NCI-H2081 treated with DMSO at 0.1 percent for 48 hours (cell line): ENCODE measurements at places on chromosomes 7 and 10.

GRCh38 chr10:7317786-7318446, 92.9 kb downstream of the SFMBT2 start:
- DNase-seq = no peak

DNA sequence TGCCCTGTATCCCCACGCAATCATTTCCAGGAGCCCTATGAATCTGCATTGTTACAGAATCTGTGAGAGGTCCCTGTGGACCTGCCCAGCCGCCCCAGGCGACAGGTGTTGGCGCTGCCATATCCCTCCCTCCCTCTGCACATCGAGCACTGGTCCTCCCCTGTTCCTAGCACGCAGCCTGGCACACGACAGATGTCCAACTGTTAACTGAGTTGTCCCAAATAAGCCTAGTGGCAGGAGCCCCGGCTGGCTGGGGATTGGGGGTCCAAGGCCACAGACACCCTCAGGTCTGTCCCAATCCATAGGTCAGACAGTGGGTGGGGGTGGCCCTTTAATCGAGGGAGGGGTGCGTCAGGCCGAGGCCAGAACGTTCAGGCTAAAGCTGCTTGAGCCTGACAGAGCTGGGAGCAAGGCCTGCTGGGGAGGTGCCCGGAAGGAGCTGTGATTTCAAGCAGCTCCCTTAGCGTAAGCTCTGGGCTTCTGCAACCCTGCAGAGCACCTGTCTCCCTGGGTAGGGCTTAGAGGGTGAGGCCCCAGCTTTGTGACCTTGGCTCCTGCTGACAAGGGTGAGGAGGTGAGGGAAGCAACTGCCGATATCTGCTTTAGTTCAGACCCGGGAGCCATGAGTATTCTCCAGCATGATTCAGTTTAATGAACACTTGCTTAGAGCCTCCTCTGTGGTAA, 40.1 kb downstream of the ADRA2A start:
- DNase-seq = no peak

GRCh38 chr7:122182081-122182480, 38.0 kb upstream of the AASS start:
- no peak for DNase-seq

DNA sequence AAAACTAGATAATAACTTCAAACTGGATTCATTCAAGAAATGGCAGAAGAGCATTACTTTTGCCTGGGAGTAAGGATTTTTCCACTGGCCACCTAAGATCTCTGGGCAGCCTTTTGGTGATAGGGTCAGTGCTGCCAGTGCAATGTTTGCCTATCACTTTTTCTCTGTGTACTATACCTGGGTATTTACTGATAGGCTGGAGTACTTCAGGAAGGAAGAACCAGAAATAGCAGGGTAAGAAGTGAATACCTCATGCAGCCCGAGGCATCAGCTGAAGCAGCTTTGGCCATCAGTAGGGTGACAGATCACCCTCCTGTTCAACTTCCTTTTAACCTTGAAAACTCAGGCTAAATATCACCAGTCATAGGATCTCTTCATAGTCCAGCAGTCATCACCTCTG, 5.5 kb upstream of the PAPSS2 start:
- no peak for DNase-seq

GRCh38 chr10:113137941-113138685, 188.1 kb downstream of the TCF7L2 start:
- DNase-seq = no peak

- DNase-seq = no peak
These were observed 131.3 kb downstream of the AKR1D1 start for GRCh38 chr7:138207555-138207971.

GRCh38 chr7:130293521-130293920, 560 bp downstream of the CPA4 start:
- no peak for DNase-seq

GRCh38 chr10:54094321-54094720, 706.7 kb downstream of the PCDH15 start:
- no peak for DNase-seq

- no peak for DNase-seq
These were observed 900.6 kb downstream of the KCNMA1 start for GRCh38 chr10:76736815-76737618.

GRCh38 chr7:884191-885003, 8.0 kb downstream of the GET4 start:
- no peak for DNase-seq

DNA sequence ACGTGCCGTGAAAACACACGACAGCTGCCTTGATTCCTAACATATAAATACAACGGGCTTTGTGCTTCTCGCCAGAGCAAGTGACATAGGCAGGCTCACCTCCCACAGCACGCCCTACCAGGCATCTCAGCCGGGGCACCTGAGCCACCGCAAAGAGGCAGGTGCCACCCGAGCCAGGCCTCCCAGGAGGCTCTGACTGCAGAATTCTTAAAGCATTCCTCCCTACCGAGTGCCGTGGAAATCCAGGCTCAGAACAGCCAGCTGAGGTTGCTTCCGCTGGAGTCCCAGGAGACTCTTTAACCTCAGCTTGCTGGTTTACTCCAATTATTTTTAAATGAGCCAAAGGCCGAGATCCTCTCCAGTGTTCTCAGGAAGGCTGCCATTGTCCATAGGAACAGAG, 206.5 kb downstream of the USP6NL start:
- no peak for DNase-seq

- no peak for DNase-seq
These were observed 20.6 kb upstream of the TBXAS1 start for GRCh38 chr7:139808427-139808826.

DNA sequence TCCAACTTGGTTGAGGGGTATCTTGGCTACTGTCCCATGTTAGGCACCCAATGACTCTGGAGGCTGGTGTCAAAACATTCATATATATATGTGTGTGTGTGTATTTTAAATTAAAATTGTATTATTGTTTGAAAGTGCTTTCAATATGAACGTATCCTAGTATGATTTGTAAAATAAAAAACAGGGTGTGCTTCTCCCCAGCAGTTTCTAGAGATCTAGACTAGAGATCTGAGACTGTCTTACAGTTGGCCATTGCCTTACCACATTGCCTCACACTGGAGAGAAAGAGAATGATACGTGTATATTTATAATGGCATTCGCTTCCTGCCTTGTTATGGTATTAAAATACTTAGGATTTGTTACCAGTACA, 1.2 kb downstream of the BAG3 start:
- no peak for DNase-seq

DNA sequence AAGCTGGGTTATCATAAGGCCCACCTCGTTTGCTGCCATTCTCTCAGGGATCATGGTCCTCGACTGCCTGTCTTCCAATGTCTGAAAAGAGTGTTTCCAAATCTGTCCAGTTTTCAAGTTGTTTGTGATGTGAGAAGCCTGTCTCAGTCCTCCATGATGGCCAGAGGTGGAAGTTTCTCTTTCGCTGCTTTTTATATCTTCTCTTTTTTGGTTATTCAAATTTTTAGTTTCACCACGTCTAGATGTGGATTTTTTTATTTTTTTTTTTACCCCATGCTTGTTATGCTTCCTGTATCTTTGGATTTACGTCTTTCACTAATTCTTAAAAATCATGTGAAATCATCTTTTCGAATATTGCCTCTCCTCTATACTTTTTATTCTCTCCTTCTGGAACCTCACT, 6.1 kb upstream of the RBM33 start:
- DNase-seq = no peak

GRCh38 chr7:156236936-156237599, 403.5 kb upstream of the RNF32 start:
- DNase-seq = no peak

DNA sequence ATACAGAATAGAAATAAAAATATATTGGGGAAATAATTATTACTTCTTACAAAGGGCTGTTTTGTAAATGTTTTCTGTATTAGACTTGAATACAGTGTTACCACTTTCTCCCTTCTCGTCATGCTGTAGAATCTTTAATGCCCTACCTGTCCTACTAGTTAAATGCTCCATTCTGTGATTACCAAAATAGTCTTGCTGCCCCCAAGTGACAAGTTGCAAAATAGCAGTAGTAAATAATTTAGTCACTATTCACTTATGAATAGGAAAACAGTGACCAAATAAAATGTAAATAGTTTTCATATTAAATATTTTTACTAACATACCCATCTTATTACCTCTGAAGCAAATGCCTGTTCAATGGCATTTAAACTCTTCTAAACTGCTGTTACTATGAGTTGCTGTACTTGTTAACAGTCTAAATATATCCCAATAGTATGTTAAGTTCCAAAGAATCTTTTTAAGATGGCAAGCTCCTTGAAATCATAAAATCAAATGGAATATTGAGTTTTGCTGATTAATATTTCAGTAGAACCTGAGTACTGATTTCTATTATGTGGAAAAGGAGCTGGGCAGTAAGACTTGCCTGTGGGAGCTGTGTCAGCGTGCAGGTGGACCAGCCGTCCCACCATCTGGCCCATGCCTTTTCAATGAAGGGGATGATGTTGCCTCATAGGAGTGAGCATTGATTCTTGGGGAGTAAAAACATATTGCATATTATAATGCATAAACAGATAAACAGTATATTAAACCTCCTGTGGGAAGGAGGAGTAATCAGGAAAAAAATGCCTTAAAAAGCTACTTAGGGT, 18.1 kb upstream of the OIT3 start:
- no peak for DNase-seq

DNA sequence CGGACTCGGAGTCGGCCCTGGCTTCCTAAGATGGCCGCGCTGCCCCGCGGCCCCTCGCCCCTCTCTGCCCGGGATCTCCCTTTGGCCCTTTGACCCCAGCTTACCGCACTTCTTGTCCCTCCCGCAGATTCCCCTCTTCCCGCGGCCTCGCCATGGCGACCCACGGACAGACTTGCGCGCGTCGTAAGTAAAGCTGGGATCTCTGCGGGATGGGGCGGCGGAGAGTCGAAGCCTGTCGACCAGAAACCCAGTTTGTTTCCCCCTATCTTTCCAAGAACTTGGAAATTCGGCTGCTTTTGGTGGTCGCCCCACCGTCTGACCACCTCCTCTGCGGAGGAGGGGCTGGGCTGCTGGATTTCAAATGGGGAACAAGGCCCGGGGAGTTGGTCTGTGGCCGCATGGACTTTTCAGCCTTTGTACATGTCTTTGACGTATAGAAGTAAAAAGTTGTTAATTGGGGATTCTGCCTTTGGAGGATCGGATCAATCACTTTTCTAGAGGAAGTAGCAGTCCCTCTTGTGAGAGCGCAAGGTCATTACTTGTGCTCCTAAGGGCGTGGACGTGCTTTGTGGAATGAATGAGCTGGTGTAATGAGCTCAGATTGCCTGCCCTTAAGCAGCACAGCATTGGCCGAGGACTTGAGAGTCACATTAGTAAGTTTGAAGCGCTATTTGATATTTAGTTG, 553 bp downstream of the VDAC2 start:
- no peak for DNase-seq

GRCh38 chr10:86782701-86783418, 26.4 kb downstream of the BMPR1A start:
- DNase-seq = no peak

- DNase-seq = no peak
These were observed 976 bp downstream of the ABCF2 start for GRCh38 chr7:151225948-151226510.

DNA sequence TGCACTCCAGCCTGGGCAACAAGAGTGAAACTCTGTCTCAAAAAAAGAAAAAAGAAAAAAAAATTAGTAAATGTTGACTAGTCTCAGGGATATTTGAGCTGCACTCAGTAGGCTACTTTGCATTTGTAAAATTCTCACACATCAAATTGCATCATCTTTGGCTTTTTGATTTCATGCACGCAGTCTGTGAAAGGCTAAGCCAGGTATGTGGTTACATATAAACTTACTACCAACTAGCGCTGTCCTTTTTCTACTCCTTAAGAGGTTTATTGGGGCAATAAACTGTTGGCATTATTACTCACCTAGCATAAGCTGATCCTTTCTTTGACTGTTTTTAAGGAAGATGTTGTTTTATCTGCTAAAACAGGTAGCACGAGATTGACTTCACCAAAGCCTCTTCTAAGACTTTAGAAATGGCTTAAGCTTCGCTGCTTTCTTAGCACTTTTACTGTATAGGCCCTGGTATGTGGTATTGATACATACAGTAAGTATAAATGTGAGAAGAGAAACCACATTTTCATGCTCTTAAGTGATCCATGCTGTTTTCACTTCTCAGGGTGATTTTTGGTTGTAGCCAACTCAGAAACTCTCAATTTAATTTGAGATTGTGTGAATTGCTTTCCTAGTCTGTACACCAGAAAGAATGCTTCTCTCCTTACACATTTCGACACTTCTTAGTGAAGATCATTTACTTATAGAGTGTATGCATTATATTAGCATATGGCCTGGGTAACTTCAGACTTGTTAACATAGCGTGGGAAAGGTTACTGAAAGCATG, 323.9 kb downstream of the AUTS2 start:
- no peak for DNase-seq

- DNase-seq = no peak
These were observed 32.7 kb downstream of the DPY19L1 start for GRCh38 chr7:35004531-35005095.

GRCh38 chr7:37552030-37552429, 103.4 kb upstream of the ELMO1 start:
- DNase-seq = no peak

- no peak for DNase-seq
These were observed 98.3 kb downstream of the TMEM130 start for GRCh38 chr7:98771519-98771918.

DNA sequence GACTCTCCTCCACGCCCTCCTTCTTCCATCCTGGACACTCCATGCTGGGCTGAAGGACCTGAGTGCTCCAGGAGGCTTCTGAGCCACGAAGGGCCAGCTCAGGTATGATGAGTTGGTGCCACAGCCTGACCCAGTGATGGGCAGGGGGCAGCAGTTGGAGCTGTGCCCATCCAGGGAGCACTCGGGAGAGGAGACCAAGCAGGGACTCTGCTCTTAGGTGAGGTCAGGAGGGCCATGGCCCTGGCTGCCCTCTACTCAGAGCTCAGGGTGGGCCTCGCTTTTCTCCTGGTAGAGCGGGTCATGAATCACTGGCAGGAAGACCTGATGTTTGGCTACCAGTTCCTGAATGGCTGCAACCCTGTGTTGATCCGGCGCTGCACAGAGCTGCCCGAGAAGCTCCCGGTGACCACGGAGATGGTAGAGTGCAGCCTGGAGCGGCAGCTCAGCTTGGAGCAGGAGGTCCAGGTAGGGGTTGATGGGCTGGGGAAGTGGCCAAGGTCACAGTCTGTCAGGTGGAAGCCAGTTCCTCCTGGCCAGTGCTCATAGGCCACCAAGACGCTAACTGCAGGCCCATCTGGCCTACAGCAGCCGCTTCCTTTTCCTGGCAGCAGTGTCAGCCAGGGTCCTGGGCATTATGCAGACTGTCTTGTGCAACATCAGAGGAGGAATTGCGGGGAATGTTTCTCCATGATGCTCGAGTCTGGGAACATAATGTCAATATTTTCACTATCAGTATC, 50.8 kb downstream of the ALOX5 start:
- no peak for DNase-seq
